NCI-H1092 (cell line): ENCODE measurements at places on chromosomes 16 and 17.

DNA sequence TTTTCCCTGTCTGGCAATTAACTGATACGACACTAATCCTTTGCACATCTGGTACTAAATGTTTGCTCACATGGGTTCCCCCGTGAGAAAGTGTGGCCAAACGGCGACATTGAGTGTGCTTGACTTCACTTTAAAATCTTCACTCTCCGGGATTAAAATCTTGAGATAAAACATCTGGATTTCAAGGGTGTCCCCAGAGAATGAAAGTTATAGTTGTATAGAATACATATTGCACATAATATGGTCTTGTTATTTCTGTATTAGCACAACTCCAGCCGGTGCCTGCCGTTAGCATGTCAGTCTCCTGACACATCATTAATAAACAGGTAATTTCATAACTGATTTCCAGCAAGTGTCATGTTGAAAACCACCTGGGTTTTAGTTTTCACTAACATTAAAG, 749.0 kb upstream of the SOX9 start:
- DNase-seq: no peak

- no peak for DNase-seq
These were observed 11.3 kb downstream of the TBC1D16 start for GRCh38 chr17:80024206-80024972.

GRCh38 chr16:15427648-15428239, 6.6 kb upstream of the BMERB1 start:
- peak; percentile 30 for DNase-seq

DNA sequence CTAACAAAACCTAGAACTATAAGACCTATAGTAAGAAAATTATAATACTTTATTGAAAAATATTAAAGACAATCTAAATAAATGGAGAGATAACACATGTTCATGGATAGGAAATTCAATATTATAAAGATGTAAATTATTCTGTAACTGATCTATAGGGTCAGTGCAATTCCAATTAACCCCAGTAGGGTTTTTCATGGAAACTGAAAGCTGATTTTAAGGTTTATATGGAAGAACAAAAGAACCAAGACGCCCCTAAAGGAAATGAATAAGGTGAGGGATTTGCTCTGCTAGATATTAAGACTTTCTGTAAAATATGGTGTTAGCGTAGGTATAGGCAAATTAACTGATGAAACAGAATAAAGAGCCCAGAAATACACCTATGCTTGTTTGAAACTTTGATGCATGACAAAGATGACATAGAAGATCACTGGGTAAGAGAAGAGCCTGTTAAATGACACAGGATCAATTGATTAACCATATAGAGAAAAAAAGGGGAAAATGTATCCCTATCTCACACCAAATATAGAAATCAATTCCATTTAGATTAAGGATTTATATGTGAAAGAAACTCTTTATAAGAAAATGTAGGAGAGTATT, 3.0 kb downstream of the ICAM2 start:
- DNase-seq: no peak

GRCh38 chr16:31000671-31001382, 9.6 kb downstream of the STX1B start:
- DNase-seq: no peak

DNA sequence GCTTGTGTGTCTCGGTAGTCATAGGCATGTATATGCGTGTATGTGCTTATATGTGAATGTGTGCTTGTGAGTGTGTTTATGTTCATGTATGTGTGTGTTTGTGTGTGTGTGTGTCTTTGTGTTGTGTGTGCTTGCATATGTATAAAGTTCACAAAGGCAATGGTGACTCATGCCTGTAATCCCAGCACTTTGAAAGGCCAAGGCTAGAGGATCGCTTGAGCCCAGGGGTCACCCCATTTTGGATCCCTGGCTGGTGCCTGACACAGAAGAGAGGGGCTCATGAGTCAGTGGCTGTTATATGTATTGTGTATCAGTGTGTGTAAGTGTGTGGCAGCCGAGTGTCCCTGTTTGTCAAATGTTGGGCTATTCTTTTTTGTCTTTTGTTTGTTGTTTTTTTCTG, 69.3 kb downstream of the ABCC1 start:
- no peak for DNase-seq

- DNase-seq: no peak
These were observed 46.8 kb upstream of the TMEM97 start for GRCh38 chr17:28272166-28272565.

- no peak for DNase-seq
These were observed 27.2 kb downstream of the TMEM98 start for GRCh38 chr17:32955155-32955554.

- no peak for DNase-seq
These were observed 683.1 kb upstream of the SALL1 start for GRCh38 chr16:51834133-51834532.
